Type B pancreatic cell (in vitro differentiated cells): ENCODE measurements at places on chromosomes 16 and 17.

- no peak overlapping the region for H3K27ac ChIP-seq
- peaks cover 8% of the 10 kb centered on the region for H3K27me3 ChIP-seq
- H3K4me3 ChIP-seq, result no peak overlapping the region
- H3K36me3 ChIP-seq, result no peaks in the 10 kb centered on the region
Measured at GRCh38 chr17:76236603-76237002, 3.7 kb downstream of the RNF157 start.

- no peaks in the 10 kb centered on the region for H3K27me3 ChIP-seq
- no peak for DNase-seq
- H3K4me3 ChIP-seq, result no peak overlapping the region
- no peak overlapping the region for H3K27ac ChIP-seq
- no peaks in the 10 kb centered on the region for H3K4me1 ChIP-seq
- peaks cover 46% of the 10 kb centered on the region for H3K36me3 ChIP-seq
Measured at GRCh38 chr16:10408824-10409381, 23.0 kb downstream of the ATF7IP2 start.

DNA sequence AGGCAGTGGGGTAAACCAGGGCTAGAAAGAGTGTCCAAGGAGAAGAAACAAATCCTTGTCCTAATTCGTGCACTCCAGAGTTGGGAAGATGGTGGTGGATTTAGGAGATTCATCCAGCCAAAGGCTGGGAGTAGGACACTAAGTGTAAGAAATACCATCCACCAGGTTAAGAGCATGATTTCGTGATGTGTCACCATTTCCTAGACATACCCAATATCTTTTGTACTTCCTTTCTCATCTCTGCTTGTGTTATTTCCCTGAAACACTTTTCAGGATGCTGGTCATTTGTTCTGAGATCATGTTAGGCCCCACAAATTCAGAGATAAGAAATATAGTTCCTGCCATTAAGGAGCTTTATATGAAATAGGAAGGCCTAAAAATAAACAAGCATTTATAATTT is 106.3 kb upstream of the HLF start:
- H3K4me3 ChIP-seq, result no peak overlapping the region
- no peaks in the 10 kb centered on the region for H3K27me3 ChIP-seq
- peaks cover 18% of the 10 kb centered on the region for H3K36me3 ChIP-seq
- no peak for DNase-seq

GRCh38 chr16:58507963-58508670 is 7.2 kb upstream of the SETD6 start:
- H3K4me3 ChIP-seq, result no peak overlapping the region
- no peak overlapping the region for H3K27ac ChIP-seq
- no peaks in the 10 kb centered on the region for H3K27me3 ChIP-seq

DNA sequence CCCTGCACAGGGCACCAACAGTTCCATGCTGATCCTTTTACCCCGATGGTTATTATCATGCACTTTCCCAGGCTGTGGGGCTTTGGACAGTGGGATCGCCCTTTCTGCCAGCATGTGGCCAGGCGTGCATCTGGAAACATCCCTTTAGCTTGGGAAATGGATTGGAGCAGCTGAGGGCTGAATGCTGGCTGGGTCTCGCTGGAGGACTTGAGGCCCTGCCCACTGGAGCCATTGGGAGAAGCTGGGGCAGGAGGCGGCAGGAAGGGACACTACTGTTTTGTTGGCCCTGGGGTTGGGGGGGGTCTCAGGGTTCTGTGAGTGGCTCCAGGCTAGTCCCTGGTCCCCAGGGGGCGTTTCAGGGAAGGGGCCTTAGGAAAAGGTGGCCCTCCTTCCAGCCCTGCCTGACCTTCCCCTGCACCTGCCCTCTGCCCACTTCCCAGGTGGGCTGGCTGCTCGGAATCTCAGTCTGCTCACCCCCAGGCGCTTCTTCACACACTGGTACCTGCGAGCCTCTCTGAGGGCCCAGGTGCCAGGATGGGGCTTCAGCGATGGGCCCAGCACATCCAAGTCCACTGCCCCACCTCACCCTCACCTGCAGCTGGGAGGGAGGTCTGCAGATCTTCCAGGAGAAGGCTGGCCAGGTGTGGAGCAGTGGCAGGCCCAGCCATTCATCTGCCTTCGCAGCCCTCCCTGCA is 1.6 kb upstream of the ADGRG3 start:
- H3K27ac ChIP-seq, result no peak overlapping the region
- H3K36me3 ChIP-seq, result no peaks in the 10 kb centered on the region
- peaks cover 4% of the 10 kb centered on the region for H3K4me1 ChIP-seq

DNA sequence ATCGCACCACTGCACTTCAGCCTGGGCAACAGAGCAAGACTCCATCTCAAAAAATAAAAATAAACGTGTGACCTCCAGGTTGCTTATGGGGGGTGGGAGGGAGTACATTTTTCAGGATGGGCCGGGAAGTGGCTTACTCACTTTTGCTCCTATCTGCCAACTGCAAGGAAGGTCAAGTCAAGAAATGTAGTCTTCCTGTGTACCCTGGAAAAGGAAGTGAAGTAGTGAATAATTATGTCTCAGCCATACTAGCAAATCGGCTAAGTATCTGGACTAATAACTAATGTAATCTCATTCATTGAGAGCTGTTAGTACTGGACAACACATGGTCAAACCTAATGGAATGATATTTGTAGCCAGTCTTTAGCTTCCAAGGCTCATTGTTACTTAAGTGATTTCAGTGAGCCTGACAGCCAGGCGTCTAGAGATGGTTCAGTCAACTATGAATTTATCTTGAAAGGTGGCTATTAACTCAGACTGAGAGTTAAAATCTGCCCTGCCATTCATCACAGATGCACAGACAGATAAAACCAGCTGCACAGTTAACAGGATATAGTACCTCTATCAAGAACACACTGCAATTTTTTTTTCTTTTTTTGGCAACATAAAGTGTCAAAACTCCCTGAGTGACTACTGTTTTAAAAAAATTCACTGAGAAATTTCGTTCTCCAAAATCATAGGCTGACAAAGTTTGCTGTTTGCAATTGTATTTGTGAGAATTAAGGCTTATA is 3.7 kb upstream of the TACO1 start:
- no peak for DNase-seq
- no peak overlapping the region for H3K27ac ChIP-seq
- H3K27me3 ChIP-seq, result no peaks in the 10 kb centered on the region
- H3K36me3 ChIP-seq, result peaks cover 4% of the 10 kb centered on the region

- no peak overlapping the region for H3K27ac ChIP-seq
- peaks cover 35% of the 10 kb centered on the region for H3K36me3 ChIP-seq
- no peaks in the 10 kb centered on the region for H3K27me3 ChIP-seq
- no peak overlapping the region for H3K4me3 ChIP-seq
Measured at GRCh38 chr17:80229011-80229410, 8.8 kb downstream of the SLC26A11 start.

GRCh38 chr17:33135691-33136090 is 144.0 kb downstream of the SPACA3 start:
- no peaks in the 10 kb centered on the region for H3K4me1 ChIP-seq
- H3K27ac ChIP-seq, result no peak overlapping the region
- no peaks in the 10 kb centered on the region for H3K36me3 ChIP-seq
- H3K27me3 ChIP-seq, result peaks cover 47% of the 10 kb centered on the region
- no peak for DNase-seq
- no peak overlapping the region for H3K4me3 ChIP-seq

- no peaks in the 10 kb centered on the region for H3K36me3 ChIP-seq
- H3K4me3 ChIP-seq, result peak overlapping the region; percentile 27
- peaks cover 19% of the 10 kb centered on the region for H3K4me1 ChIP-seq
- peak overlapping the region; percentile 79 for H3K27ac ChIP-seq
Measured at GRCh38 chr17:41404024-41404671, 6.7 kb upstream of the KRT31 start.
